ENCODE measurements at places on chromosomes 1 and 21.

DNA sequence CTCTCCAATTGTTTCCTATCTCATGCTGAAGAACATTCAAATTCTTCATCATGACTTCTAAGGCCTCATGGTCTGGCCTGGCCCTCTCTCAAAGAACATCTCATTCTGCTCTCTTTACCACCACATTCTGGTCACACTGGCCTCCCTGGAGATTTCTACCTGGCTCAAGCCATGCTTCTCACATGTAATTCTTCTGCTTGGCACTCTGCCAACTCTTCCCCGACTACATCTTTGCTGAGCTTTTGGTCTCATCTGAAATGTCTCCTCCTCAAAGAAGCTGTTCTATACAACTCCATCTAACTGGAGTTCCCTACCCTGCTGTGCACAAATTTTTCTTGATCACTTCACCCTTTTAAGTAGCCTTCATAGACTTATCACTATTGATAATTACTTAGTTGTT is 1.4 kb upstream of the TBX19 start:
- DNase-seq: no peak

GRCh38 chr1:41695118-41695745 is 210.7 kb upstream of the EDN2 start:
- DNase-seq: no peak

DNA sequence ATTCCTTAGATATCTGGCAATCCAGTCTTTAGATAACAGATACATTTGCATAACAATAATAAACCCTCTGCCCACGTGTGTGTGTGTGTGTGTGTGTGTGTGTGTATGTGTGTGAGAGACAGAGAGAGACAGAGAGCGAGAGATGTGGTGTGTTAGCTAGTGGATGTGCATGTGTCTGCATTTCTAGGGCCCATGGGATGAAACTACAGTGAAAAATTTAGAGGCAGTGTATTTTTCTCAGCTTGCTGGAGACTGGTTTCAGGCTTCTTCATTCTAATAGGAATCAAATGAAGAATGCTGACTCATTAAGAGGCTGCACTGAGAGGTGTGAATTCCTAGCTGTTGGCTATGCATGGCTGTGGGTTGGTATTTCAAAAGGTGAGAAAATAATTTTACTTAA is 303.2 kb downstream of the LMX1A start:
- no peak for DNase-seq

- no peak for DNase-seq
These were observed 26.5 kb upstream of the ITLN1 start for GRCh38 chr1:160911441-160911840.

- no peak for DNase-seq
These were observed 1298.9 kb upstream of the ADGRL4 start for GRCh38 chr1:80305466-80305865.

DNA sequence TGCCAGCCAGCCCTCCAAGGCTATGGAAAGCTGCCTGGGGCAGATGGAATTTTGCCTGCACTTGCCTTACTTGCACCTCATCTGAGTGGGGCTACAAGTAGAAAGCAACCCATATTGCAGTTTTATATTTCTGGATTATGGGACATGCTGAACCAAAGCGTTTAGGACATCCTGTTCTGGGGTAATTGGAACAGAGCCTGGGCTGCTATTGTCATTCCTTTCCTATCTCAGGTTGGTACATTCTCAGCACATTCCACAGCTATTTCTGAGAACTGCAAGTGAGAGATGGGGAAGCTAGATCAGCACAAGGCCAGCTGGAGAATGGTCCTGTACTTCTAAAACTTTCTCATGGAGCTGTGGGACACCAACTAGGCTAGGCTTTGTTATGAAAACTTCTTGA is 713.8 kb downstream of the KCNT2 start:
- DNase-seq: no peak

- no peak for DNase-seq
These were observed 18.0 kb downstream of the COL16A1 start for GRCh38 chr1:31685795-31686194.

- DNase-seq: no peak
These were observed 37.7 kb downstream of the DHRS3 start for GRCh38 chr1:12580054-12580887.

GRCh38 chr1:161986328-161986727 is 37.3 kb downstream of the OLFML2B start:
- DNase-seq: no peak

DNA sequence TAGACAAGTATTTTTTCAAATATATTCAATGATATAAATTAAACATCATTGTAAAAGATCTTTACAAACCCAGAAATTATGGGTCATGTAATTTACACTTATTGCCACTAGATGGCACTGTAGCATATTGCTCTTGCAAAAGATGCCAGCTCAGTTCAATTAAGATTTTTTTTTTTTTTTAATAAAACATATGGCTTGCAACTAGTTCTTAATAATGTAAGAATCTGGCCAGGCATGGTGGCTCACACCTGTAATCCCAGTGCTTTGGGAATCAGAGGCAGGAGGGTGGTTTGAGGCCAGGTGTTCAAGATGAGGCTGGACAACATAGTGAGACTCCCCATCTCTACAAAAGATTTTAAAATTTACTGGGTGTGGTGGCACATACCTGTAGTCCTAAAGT is 49.4 kb upstream of the DESI2 start:
- no peak for DNase-seq

GRCh38 chr1:34270181-34270580 is 93.5 kb downstream of the C1orf94 start:
- no peak for DNase-seq

- DNase-seq: no peak
These were observed 44.3 kb upstream of the CAPZB start for GRCh38 chr1:19529664-19530063.

DNA sequence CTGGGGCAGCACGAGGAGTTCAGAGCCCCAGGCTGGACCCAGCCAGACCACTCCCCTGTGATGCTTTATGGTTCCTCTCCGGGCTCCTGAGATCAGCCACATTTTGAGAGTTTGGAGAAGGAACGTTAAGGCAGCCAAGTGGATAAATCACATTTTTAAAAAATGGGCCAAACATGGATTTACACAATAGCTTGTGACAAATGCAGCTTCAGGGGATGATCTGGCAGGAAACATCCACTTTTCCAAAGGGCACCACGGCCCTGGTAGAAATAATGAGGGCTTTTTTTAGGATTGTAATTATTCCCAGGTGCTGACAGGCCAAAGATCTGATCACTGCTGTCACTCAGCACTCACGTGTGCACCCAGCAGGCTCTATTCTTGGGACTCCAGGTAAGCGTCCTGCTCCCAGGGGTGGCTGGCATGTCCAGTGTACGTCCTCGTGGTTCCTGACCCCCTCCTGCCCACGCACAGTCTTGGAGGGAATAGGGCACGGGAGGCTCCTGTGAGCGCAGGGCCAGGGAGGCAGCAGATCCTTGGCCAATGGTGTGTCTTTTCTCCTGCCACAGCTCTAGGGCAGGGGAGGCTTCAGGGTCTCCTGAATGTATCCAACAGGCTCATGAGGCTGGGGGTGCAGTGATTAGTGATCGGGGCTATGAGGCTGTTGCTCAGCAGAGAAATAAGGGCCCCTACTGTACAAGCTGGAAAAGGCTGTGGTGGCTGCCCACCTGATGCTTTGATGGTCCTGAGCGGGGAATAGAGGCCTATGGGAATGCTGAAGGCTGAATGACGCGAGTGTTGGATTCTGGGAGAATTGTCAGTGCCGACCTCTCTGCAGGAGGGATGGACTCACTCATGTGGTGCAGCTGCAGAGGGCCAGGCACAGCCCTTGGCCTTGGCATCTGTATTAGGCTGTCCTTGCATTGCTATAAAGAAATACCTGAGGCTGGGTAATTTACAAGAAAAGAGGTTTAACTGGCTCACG is 415.7 kb downstream of the PTPRU start:
- no peak for DNase-seq

DNA sequence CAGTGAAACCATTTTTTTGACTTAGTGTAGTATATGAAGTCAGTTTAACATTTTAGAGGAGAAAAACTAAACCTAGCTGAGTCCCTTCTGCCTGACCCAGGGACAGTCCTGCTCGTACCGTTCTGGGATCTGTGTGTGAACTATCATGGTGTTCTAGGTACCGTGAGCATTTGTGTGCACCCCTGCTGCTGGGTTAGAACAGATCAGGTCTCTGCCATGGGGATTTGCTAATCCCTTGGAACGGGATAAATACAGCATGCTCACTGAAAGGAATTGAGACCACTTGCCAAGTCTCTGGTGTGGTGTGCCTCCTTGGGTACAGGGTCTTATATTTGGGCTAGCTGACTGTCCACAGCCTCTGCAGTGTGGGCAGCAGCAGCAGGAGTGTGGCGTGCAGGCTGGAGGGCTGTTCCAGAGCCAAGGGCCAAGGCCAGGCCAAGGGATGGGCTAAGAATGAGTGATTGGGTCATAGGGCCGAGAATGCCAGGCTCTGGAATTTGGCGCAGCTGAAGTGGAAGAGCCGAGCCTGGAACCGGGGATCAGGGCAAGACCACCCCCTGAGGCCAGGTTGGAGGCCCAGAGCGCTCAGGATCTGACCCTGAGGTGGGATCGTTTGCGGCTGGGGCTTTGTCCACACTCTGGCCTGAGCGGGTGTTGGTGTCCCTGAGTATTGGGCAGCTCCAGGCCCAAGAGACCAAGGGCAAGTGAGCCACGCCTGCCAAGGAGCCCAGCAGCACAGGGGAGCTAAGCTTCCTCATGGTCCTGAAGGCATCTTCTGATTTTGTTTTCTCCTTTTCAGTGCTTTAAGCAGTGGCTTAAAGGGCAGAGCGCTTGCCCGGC is 66.3 kb downstream of the VPS26C start:
- no peak for DNase-seq

GRCh38 chr1:234499943-234500245 is 20.9 kb upstream of the TARBP1 start:
- DNase-seq: no peak

DNA sequence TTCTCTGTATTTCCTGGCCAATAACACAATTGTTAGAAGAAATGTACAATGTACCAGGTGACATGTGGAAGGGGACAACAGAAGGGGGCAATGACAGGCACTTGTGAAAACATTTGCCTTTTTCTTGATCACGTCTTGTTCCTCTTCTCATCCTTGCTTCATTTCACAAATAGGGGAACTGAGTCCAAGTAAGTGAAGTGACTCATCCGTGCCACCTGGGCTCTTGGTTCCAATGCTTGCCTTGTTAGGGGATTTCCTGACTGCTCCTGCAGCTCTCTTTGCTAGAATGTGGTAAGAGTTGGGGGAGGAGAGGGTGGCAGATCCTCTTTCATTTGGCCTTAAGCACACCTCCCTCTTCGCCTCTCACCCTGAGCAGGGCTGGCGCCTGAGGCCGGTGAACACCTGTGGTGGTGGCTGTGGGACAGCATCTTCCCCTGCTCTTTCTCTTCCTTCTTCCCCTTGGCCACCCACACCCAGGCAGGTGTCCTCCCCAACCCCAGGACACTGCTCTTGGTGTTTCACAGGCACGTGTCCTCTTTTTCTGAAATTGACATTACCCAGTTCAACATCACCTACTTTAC is 2.2 kb upstream of the RHEX start:
- peak; percentile 60 for DNase-seq

DNA sequence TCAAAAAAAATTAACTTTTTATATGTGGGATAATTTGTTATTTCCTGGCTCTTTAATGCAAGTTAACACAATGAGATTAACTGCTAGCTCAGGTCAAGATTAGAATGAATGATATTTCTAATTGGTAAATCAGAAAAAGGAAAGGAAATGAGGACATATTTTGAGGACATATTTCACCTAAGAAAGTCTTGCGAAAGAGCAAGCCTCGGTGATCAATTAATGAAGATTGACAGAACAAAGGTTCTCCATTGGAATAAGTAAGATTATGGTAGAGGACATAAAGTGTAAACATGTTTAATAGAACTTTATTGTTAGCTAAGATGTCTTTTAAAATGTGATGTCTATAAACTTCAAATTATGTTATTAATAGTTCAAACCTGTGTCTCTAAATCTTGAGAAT is 1617.8 kb downstream of the KCNT2 start:
- DNase-seq: no peak

DNA sequence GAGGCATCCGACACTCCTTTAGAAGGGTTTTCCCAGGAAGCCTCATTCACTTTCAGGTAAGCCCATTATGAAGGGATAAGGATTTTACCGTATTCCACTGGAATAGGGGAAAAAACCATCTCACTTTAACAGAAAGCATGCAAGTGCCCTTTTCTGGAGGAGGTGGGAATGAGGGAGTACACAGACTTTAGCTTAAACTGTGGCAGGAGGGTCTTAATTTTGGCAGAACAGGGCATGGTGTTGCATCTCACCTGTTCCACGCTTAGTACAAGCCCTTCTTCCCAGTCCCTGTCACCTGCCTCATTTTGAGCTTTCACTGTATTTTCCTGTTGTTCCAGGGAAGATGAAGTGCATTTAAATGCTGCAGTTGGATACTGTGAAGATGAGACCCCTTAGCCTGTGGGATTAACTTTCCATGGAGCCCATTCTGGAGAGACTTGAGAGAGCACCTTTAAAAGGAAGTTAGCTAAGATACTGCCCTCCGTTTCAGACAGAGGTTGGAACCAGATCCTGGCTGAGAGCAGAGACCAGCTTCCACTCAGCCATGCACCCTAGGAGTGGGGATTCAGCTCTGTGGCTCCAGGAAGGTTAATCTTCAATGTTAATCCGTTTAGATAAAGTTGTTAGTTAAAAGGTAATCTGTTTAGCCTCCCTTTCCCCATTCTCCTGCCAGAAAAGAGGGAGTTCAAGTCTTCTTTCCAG is 42.6 kb downstream of the PBX1 start:
- no peak for DNase-seq

GRCh38 chr1:77757066-77757584 is 2.5 kb downstream of the USP33 start:
- DNase-seq: no peak

GRCh38 chr1:206907304-206907991 is 10.2 kb downstream of the IL24 start:
- DNase-seq: no peak

DNA sequence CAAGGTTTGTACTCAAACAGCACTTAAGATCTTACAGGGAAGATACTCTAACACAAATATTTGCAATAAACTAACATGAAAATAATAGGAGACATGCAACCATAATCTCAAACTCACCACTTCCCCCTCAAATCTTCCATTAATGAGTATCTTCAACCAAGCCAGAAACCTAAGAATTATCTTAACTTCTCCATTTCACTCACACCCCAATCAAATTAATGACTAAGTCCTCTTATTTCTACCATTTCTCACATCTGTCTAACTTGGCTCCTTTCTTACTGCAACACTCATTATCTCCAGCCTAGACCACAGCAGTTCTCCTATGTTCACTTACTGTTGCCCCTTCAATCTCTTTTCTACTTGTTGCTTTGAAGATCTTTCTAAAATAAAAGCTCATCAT is 10.4 kb downstream of the RBBP5 start:
- DNase-seq: no peak

- DNase-seq: peak; percentile 90
These were observed at the start of gene TAF1A for GRCh38 chr1:222589462-222590302. TAF1A (minus strand) TSS chr1:222589933.

All from activated T-cell treated with anti-CD3 and anti-CD28 coated beads, Interleukin-2, amount 50 U/mL, for 72 hours (primary cell).